ENCODE measurements at places on chromosomes 4 and X. TPM values are rescaled to one million over a fixed set of nuclear protein-coding genes. Genes with fewer than 3 reads are reported as not detected.

The PCDH19 gene
- total RNA-seq: 6.3 TPM

DNA sequence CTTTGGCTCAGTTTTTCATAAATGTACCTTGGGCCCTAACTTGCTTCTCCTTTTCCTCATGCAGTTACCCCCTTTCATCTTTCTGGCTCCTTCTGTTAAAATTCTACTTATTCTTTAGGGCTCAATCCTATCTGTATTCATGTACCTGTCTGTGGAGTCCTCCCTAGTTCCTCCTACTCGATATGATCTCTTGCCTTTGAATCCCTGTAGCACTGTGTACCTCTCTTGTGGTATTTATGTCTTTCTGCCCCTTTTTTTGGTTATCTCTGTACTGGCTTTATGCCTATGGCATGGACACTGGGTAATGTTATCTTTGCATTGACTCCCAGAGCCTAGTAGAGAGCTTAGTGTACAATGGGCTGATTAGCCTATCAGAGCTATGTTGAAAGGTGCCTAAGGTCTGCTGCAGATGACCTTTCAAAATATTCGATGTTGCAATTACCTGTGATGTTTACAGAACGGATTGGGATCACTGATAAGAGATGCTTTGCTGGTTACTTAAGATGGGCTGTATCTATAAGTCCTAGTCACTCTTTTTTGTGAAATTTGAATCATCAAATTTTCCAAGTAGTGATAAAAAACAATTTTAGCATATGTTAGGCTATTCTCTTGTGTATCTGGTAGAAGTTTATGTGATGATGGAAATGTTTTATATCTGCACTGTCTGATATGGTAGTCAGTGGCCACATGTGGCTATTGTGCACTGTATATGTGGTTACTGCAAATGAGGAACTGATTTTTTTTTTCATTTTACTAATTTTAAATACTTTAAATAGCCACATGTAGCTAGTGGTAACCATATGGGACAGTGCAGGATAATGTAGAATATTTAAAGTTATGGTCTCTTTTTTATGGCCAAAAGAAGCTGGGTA, 33.5 kb downstream of the TMEM164 start:
- no peak for DNase-seq
- H3K27ac ChIP-seq: no peak overlapping the region
- H3K36me3 ChIP-seq: no peaks in the 10 kb centered on the region
- no peak overlapping the region for H3K4me3 ChIP-seq

- no peaks in the 10 kb centered on the region for H3K36me3 ChIP-seq
- no peak overlapping the region for H3K4me3 ChIP-seq
- H3K27me3 ChIP-seq: no peaks in the 10 kb centered on the region
- H3K4me1 ChIP-seq: no peaks in the 10 kb centered on the region
- DNase-seq: no peak
- no peak overlapping the region for H3K27ac ChIP-seq
These were observed 65.6 kb downstream of the MID1 start for GRCh38 chrX:10554612-10555270.

DNA sequence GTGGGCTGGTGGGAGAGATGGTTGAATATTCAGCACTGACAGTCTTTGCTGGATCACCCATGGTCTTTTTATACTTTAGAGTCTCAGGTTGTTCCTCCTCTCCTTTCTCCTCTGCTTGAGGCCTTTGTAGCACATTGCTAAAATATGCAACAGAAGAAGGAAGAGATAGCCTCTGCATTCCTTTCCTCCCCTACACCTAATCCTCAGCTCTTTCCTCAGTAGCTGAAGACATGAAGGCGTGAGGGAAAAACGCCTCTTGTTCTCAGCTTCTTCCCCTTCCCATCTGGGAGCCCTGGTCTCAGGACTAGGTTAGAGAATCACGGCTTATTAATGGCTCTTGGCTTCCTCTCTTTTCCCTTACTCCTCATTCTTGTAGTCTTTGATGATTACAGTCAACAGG, 76.8 kb downstream of the RNF150 start:
- DNase-seq: no peak
- no peaks in the 10 kb centered on the region for H3K27me3 ChIP-seq
- H3K4me1 ChIP-seq: no peaks in the 10 kb centered on the region
- no peak overlapping the region for H3K27ac ChIP-seq
- H3K36me3 ChIP-seq: no peaks in the 10 kb centered on the region

DNA sequence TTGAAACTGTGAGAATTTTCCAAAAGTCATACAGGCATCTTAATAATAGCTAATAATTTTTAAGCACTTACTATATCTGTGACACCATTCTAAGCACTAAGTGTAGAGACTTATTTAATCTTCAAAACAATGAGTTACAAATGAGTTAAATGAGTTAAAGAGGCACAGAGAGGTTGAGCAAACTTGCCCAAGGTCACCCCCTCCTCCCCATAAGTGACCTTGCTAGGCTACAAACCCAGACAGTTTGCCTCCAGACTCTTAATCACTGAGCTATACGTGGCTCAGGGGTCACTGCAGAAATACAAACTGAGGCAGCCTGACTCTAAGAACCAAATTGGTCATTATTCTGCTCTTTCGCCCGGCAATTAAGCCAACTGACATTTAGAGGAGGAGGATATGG, 15.5 kb downstream of the CTPS2 start:
- H3K36me3 ChIP-seq: no peaks in the 10 kb centered on the region
- H3K27ac ChIP-seq: no peak overlapping the region
- no peaks in the 10 kb centered on the region for H3K4me1 ChIP-seq
- DNase-seq: no peak

GRCh38 chr4:11701966-11702725, 273.5 kb upstream of the HS3ST1 start:
- H3K4me1 ChIP-seq: no peaks in the 10 kb centered on the region
- H3K27me3 ChIP-seq: no peaks in the 10 kb centered on the region
- DNase-seq: no peak
- H3K36me3 ChIP-seq: no peaks in the 10 kb centered on the region
- H3K4me3 ChIP-seq: no peak overlapping the region
- H3K27ac ChIP-seq: no peak overlapping the region

DNA sequence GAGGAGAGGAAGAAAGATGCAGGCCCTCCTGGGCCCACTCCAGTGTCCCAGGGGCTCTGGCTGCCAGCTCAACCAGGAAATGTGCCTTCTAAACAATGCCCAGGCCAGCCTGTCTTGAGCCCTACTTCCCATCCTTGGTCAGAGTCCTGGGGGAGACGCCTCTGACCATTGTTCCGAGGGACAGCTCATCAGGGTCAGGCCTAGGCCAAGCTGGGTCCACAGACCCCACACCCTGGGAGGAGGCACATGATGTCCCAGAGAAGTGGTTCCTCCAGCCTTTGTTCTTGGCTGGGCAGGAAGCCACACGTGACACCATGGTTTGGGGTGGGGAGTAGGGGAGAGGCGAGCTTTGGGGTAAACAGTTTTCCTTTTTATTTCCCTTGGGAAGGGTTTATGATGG, 102.5 kb downstream of the EFNB1 start:
- DNase-seq: no peak
- no peaks in the 10 kb centered on the region for H3K36me3 ChIP-seq
- no peaks in the 10 kb centered on the region for H3K27me3 ChIP-seq
- H3K4me1 ChIP-seq: no peaks in the 10 kb centered on the region

Measured in tibial nerve (tissue), 4 donors.